ENCODE measurements at places on chromosomes 1 and 21.

GRCh38 chr1:238652346-238652968 lies 733.9 kb upstream of the CHRM3 start:
- DNase-seq: no peak

- DNase-seq: no peak
Observed at GRCh38 chr1:28895896-28896608, 18.3 kb upstream of the EPB41 start.

GRCh38 chr1:228190778-228191177 lies 17.1 kb upstream of the OBSCN start:
- DNase-seq: no peak

DNA sequence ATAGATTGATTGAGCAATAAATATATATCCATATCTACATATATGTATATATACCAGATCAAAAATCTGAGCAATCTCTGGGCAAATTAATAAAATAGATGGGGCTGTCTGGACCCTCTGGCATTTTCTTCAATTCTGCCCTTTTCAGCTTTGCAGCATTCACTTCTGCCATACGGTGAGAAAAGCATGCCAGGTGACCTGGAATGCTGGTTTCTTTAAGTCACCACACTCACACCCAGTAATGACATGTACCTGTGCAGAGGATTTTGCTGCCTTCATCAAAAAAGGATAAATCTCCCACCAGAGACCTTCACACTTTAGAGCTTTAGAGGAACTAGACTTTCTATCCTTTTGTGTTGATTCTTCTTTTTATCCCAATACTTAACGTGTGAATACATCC lies 223.2 kb upstream of the NFIA start:
- DNase-seq: no peak

DNA sequence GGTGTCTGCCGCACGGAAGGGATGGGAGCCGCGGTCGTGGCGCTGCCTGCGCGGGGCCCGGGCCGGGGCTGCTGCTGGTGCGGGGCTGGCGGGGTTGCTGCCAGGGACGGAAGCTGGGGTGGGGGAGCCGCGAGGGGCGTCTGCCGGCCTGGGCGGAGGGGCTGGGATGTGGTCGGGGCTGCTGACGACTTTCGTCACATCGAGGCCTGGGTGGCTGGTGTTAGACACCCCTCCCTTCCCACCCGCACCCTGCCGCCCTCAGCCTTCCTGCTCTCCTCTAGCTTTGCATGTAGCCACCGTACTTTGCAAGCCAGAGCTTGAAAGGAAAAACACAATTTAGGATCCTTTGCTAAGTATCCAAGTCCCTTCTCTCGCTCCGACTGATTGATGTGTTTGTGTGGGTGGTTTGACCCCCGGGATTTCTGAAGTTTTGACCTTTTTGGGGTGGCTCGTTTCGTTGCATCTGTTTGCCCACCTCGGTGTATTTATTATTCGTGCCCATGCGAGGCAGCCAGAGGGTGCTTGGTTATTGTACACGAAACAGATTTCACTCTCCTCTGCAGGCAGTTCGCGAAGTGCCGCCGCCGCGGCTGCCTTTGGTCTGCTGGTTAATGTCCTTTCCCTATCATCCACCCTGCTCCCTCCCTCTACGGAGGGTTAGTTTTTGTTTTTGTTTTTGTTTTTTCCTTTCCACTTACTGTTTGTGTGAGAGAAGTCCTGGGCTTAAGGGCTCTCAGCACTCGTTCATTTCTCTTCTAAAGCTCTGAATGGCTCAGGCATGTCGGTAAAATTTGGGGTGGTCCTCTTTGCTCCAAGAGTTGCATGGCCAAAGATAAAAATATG lies 868 bp downstream of the C1orf21 start:
- DNase-seq: peak; percentile 57

DNA sequence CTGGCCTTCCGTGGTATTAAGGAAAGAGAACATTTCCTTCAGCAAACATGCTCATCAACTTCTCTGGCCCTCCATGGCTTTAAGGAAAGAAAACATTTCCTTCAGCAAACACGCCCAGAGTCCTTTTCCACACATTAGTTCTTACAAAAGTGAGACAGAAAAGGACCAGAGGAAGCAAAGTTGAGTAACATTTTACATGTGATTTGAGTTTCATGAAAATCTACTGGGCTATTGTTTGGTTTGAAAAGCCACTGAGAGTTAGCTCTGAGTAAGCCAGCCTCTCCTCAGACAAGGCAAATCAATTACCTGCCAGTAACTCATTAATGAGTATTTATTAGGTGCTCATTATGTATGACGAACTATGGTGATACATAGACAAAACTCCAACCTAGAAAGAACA lies 78.0 kb downstream of the NID1 start:
- no peak for DNase-seq

DNA sequence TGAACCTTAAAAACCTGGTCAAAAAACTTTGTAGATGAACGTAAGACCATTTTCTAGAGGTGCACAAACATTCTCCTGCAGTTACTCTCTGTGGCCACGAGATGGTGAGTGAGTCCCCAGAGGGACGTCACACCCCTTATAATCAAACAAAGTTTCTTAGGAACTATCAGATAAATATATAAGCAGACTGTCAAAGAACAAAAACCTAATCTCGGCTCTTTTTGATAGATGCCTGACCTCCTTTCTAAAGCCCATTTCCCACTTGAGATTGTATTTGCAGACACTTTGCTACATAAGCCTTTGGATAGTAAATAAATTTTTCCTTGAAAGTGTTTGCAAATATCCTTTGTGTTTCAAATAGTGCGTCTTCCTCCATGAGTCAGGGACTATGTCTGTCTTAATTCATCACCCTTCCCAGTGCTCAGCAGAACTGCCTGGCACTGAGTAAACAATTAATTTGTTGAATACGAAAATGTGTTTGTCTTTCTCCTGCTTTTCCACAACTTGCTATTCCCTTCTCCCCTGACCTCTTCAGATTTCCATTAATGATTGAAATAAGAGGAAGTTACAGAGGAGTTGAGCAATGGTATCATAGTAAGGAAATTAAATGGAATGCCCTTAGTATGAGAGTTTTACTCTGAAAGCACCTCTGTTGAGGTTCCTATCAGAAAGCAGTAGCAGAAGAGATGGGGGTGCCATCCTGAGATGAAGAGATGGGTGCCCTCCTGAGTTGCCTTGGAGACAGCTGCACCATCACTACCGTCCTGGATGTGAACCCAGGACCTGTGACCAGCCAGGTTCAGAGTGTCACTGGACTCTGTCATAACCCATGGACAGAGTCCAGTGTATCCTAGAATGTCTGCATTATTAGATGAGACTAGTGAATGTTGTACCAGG lies 57.8 kb upstream of the RAVER2 start:
- no peak for DNase-seq

Data from nucleus accumbens (tissue), 56 donors.